Occipital lobe (tissue), 3 donors: ENCODE measurements at places on chromosomes 1 and 21.

GRCh38 chr1:221157026-221157761 lies 278.0 kb downstream of the HLX start:
- no peak for DNase-seq

GRCh38 chr1:205335692-205336091 lies 14.1 kb upstream of the NUAK2 start:
- peak; percentile 75 for DNase-seq

GRCh38 chr1:54516249-54516920 lies 31.6 kb upstream of the ACOT11 start:
- DNase-seq = no peak

- no peak for DNase-seq
These were observed 110.4 kb upstream of the C1orf21 start for GRCh38 chr1:184276416-184276815.

- peak; percentile 43 for DNase-seq
These were observed 155.4 kb downstream of the PGBD5 start for GRCh38 chr1:230270559-230271281.

DNA sequence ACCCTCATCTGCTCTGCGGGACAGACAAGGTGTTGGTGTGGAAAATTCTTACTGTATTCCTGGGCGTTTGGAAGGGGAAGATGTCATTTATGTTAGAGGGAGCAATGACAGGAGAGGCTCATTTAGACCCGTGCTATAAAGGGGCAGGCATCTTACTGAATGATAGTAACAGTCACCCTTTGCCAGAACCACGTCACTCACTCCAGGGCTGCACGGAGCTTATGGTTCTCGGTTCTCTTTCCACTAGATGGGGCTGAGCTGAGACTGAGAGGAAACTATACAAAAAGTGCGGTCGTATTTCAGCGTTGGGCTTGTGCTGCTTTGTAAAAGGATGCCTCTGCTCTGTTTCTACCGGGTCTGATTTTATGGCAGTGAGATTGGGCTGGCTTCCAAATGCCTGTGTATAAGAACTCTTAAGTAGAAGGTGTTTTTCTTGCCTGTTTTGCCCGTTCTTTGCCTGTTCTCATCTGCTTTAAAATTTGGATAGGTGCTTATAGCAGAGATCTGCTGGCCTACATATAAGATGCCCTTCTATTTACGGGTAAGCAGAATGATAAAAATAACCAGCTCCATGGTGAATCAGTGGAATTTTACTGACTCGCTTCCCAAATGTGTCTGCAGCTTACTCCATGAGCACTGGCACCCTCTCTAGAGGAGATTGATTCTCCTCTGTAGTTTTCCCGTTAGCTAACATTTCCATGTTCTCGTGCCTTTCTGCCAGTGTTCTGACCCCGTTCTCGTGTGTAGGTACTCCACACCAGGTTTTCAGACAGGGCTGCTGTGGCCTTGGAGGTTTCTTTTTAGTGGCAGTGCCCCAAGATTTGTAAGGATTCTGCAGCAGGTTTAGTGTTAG lies 55.9 kb downstream of the MRPS6 start:
- DNase-seq = peak; percentile 70

- no peak for DNase-seq
These were observed 68.0 kb downstream of the USP25 start for GRCh38 chr21:15797577-15798363.

GRCh38 chr1:1779691-1780597 lies 1.7 kb upstream of the NADK start:
- DNase-seq = no peak
